ENCODE measurements at places on chromosomes 1 and 21. TPM values are rescaled to one million over a fixed set of nuclear protein-coding genes. Genes with fewer than 3 reads are reported as not detected.

ACTL8 gene
- total RNA-seq, result not detected

DNA sequence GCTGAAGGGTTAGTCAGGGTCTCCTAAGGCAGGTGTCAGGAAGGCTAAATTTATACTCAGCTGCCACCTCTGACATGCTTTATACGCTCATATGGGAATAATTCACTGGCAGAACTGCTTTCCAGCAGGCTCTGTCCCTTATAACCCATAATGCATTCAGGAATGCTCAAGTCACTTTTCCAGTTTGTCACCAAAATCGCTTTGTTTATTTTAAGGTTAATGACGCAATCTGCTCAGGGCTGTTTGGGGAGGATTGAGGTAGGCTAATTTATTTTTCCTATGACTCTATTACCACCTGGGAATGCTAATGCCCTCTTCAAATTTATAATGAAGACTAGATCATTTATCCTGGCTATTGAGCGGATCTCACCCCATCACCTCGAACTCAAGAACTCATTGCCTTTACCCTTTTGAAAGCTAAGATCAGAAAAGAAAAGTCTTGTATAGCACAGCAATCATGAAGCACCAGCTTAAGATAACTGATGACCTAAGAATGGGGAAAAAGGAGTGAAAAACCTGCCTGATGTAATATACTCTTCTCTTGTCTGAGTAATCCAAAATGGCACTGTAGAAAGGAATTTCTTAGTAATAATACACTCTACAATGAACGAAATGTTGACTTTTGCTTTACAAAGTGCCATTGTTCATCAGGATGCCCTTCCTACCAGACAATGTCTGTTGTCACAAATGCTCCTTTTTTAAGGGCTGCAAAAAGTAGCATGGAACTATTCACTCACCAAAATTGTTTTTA is 97.9 kb upstream of the EXO1 start:
- DNase-seq, result no peak

GRCh38 chr1:228059634-228060457 is 22.7 kb upstream of the ARF1 start:
- DNase-seq, result peak; percentile 90

TNFSF18 gene
- 0.23 TPM for total RNA-seq

- DNase-seq, result no peak
Measured at GRCh38 chr1:92786111-92786901, 1.4 kb upstream of the EVI5 start.

GRCh38 chr1:39199593-39199992 is 4.9 kb upstream of the MACF1 start:
- DNase-seq, result no peak

DNA sequence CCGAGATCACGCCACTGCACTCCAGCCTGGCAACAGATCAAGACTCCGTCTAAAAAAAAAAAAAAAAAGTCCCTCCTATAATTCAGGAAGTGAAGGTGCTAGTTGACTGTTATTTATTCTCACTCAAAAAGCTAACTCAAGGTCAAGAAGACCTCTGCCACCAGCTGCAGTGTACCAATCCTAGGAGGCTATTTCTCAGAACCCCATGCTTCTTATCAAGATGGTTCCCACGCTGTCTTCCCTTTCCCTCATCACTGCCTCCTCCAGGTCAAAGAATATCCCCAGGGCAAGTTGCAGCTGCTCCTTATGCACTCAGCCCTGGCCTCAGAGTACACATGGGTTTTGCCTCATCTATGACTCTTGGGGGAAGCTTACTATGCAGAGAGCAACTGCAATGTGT is 53.6 kb downstream of the RERE start:
- DNase-seq, result no peak

- no peak for DNase-seq
Measured at GRCh38 chr1:206074839-206075238, 21.9 kb downstream of the RHEX start.

DNA sequence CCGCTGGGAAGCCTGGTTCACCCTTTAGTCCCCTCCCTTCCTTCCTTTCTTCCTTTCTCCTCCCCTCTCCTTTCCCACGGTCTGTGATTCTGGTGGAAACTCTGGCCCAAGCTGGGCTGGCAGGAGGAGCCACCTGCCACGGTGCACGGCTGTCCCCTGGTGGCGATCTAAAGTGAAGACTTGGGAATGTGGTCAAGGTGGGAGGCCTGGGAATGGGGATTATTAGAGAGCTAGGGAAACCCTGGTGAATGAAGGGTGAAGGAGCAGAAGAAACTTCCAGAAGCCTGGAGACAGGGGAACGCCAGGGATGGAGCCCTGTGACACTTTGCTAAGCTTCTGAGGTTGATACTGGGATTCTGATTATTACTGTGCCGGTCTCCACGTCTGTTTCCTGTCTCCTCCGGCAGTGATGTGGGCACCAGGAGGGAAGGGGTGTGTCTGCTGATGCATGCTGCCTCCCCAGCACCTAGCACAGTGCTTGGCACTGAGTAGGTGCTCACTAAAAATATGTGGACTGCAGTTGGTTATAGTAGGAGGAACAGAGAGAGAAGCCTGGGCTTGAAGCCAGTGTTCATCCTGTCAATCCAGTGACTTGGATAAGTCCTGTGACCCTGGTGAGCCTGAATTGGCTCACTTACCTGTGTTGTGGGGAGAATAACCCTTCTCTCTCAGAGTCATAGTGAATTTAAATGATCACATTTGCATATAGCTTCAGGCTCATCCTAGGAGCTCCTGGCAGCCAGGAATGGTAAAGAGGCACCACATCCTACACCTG is 71.2 kb upstream of the NBPF3 start:
- DNase-seq, result peak; percentile 81
